ENCODE measurements at places on chromosomes 1 and 21.

- DNase-seq: no peak
Observed at GRCh38 chr1:153958961-153959260, 499 bp upstream of the CRTC2 start.

DNA sequence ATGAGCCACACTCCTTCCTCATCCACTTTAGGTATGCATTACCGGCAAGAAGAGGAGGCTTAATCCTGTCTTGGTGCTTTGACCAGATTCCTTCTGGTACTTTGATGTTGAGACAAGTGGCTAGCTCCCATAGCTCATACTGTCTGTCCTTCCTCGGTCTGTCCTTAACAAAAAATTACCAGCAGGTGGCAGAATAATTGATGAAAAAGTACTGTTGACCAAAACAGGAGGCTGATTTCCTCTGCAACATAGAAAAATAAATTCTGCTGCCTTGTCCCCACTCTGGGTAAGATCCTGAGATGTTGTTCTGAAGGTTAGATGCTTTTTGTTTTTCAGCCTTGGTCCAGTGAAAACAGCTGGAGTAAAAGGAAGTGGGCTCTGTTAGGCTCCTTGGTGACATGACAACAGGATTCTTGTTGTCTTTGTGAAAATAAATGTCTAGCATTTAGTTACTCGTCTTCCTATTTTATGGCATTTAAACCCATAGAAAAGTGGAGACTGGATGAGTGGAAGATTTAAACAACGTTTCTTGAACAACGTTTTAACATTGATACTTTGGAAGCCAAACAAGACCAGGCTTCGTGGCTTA is 11.2 kb upstream of the HJV start:
- DNase-seq: no peak

DNA sequence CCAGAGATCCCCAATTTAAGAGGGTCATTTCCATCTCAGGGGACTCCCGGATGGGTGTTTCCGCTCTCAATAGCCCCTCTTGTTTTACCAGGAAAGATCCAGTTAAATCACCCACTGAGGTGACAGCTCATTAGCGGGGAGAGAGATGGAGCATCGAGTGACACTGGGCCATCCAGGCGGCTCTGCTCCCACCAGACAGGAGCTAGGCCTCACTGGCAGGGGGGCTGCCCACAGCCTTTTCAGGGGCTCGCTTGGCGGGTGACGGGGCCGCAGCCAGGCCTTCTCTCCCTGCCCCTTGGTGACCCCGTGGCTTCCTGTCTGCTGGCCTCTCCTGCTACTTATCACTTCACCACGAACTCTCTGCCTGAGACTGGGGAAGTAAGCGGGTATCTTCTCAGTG is 26.7 kb upstream of the SPSB1 start:
- DNase-seq: no peak

DNA sequence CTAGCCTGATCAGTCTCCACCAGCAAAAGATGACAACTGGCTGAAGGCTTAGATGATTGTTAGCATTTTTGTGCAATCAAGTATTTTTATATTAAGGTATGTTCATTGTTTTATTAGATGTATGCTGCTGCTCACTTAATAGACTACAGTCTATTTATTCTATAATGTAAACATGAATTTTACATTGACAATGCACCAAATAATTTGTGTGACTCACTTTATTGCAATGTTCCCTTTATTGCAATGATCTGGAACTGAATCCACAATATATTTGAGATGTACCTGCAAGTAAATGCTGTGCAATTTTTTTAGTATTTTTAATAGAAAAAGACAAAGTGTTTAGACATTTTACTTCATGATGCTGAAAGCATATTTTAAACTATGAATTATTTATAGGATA is 896.5 kb downstream of the AMY1C start:
- DNase-seq: no peak

Measured in H7 (cell line).